ENCODE measurements at places on chromosomes 4 and X. TPM values are rescaled to one million over a fixed set of nuclear protein-coding genes. Genes with fewer than 3 reads are reported as not detected.

DNA sequence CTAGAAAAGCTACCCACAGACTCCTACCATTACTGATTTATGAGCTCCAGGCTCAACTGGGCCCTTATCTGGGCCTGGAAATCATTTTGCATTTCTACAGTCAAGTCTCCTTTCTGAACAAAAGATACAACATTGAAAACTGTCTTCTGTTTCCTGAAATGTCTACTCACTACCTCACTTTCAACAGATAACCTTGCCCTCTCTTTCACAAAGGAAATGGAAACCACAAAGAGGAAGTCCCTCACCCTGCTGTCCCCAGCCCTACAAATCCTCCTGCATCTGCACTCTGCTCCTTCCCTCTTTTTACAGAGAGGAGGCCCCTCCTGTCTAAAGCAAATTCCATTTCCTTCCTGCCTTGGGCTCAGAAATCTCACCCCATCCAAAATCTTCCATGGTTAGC lies 24.8 kb upstream of the CYBB start:
- DNase-seq, result peak; percentile 30

DNA sequence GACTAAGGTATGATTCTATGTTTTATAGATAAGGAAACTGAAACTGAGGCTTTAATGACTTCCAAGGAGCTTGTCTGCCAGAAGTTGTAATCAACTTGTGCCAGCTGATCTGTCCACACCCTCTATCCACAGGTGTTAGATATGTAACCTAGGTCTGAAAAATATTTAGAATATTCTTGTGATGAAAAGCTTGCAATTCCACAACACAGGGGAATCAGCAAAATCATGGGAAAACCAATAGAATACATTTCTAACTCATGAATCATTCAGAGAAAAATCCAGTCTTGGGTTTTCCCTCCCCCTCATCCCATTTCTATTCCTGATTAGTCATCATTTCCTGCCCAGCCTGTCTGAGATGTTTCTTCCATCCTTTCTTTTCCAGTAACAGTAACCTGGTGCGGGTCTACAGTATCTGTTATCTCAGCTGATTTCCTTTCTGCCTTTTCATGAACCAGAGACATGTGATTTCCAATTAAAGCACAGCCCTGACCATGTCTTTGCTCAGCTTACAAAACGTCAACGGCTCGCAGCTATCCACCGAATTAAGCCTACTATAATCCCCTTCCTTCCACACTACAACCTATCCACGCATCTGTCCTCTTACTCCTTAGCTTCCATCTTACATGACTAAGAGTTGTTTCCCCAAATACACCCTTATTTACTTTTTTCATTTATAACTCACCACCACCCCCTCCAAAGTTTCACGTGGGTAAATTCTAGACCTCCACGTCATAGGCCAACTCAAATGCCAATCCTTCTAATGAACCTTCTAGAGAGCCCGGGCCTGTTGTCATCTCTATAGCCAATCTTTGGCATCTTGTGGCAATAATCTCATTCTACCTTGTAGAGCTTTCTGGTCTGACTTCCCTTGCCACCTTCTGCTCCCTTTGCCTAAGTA lies 961 bp upstream of the NOCT start:
- DNase-seq, result peak; percentile 65

GRCh38 chrX:129785160-129785947 lies 5.6 kb downstream of the SASH3 start:
- DNase-seq, result no peak

GRCh38 chrX:40012868-40013265 lies 84.9 kb downstream of the BCOR start:
- peak; percentile 43 for DNase-seq

DNA sequence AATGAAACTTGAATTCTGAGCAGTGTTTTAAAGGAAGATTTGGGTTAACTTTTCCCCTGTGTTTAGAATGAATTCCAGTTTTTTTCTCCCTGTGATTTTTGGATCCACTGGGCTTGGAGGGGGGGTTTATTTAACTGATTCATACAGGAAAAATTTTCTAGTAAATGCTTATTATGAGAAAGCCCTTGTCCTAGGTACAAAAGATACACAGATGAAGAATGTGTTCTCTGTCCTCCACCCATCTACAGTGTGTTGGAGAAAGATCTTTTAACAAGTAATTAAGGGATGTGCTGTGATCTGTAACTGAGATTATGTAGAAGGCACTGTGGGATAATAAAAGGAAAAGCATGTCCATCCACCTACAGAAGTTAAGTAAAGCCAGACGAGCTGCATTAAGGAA lies 103.9 kb downstream of the STIM2 start:
- DNase-seq, result no peak

DNA sequence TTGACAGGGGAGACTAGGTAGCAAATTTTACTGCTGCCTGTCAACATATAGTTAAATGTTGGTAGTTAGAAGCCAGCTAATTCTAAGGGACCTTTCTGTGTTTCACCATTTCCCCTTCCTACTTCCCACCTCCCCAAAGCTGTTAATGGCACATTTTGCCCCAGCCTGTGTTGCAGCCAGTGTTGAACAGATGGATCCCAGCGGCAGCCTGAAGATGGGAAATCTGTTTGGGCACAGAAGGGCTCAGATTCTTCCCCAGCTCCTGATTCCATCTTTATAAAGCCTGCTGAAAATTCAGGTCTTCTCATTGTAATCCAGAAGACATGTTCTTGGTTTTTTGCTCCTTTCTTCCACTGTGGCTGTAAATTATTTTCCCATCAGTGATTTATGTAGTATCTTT lies 89.0 kb downstream of the SPRY1 start:
- no peak for DNase-seq

GRCh38 chr4:158807691-158808090 lies 38.9 kb downstream of the FNIP2 start:
- DNase-seq, result no peak

- peak; percentile 49 for DNase-seq
These were observed 569 bp downstream of the CXCR3 start for GRCh38 chrX:71617742-71618141.

DNA sequence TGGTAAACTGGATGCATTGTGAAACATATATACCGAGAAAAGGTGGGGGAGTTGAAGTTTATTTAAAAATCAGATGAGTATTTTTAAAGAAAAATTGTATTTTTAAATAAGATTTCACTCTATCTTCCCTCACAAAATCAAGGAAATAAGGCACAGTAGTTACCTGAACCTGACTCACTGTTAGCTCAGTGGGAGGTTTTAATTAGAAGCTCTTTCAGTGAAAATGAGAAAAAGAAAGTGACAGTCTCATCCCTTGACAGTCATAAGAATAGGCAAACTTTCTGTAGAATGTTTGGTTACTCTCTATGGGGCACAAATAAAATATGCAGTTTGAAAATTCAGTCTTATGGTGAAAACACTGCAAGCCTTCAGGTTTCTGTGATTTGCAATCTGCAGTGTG lies 49.7 kb downstream of the GRXCR1 start:
- DNase-seq, result no peak

GRCh38 chr4:66095065-66095464 lies 424.8 kb upstream of the EPHA5 start:
- no peak for DNase-seq

- DNase-seq, result no peak
These were observed 9.3 kb upstream of the CPE start for GRCh38 chr4:165369522-165369921.

GRCh38 chr4:96379524-96379923 lies 539.6 kb downstream of the PDHA2 start:
- DNase-seq, result no peak

DNA sequence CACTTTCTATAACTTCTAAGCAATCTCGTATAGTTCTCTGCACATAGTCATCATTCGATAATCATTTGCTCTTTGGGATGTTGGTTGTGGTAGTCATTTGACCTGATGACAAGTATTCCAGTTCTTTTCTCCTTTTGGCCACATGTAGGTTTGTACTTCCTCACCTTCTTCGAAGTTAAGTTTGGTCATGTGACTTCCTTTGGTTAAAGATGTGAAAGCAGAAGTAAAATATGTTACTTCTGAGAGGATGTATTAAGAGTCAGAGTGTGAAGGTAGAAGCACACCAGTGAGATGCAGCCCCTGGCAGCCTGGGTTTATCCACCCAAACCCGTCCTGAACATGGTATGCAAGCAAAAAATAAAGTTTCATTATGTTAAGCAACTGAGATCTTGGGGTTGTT lies 48.9 kb upstream of the ZNF518B start:
- DNase-seq, result no peak

- DNase-seq, result no peak
These were observed 93.7 kb upstream of the DHRSX start for GRCh38 chrX:2594491-2594890.

DNA sequence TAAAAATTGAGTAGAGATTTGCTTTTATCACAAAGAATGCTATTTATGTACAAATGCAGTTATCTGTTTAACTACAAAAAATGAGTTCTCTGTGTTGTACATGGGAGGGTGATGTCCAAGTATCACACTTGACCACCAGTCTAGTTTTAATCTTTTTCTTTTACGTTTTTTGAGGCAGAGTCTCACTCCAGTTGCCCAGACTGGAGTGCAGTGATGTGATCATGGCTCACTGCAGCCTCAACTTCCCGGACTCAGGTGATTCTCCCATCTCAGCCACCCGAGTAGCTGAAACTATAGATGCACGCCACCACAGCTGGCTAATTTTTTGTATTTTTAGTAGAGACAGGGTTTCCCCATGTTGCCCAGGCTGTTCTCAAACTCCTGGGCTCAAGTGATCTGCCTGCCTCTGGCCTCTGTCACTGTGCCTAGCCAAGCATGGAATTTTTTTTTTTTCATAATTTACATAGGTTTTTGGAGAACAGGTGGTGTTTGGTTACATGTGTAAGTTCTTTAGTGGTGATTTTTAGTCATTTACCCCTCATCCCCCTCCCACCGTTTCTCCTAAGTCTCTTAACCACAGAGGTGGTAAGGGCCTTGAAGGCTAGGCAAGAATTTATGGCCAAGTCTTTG lies 47.9 kb upstream of the RPA4 start:
- no peak for DNase-seq

DNA sequence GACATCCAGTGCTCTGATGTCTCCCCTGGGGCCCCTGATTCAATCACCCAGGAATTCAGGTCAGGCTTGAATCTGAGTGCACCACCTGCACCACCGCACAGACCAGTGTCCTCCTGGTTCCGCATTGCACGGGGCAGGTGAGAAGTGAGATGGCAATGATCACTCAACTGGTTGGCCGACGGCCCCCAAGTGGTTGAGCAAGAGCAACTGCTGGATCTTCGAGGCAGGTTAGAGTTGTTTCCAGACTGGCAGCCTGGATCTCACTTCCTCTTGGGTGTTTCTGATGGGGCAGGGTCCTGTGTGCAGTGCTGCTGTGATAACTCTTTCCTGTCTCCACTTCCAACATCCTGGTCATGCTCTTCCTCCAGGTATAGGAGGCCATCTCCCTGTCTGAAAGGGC lies 50.4 kb downstream of the C4orf50 start:
- no peak for DNase-seq

DNA sequence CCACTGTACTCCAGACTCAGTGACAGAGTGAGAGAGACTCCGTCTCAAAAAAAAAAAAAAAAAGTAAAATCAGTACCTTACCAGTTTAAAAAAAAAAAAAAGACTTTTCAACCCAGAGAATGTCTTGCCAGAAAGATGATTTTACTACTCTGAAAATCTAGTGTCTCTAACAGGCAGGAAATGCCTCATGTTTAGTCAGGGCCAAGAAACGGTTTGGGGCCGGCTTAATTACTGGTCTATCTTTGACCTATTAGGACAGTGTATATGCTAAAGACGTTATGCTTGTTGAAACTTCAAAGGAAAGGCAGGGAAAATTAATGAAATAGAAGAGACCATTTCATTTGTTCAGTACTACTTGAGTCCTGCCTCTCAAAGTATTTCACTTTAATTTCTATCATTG lies 9.9 kb downstream of the BEND4 start:
- no peak for DNase-seq

GRCh38 chr4:1241936-1242505 lies 6.9 kb downstream of the CTBP1 start:
- DNase-seq, result no peak

- no peak for DNase-seq
These were observed 1654.2 kb downstream of the PCDH19 start for GRCh38 chrX:98755912-98756311.

GRCh38 chrX:18098763-18099162 lies 121.9 kb downstream of the BEND2 start:
- no peak for DNase-seq

DNA sequence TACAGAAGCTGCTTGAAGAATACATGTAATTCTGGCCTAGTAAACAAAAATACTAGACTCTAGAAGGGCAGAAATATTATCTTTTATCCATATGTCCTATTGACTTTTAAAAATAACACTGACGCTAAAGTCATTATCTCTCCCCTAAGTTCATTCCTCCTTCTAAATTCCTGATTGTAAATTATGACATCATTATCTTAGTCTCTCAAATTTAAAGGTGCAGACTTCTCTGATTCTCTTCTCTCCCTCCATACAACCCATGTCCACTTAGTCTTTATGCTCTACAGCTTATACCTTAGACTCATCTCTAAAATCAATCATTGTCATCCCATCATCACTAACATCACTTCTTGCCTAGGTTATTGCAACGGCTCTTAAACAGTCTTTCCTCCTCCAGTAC lies 327.9 kb upstream of the GRIA3 start:
- DNase-seq, result no peak

DNA sequence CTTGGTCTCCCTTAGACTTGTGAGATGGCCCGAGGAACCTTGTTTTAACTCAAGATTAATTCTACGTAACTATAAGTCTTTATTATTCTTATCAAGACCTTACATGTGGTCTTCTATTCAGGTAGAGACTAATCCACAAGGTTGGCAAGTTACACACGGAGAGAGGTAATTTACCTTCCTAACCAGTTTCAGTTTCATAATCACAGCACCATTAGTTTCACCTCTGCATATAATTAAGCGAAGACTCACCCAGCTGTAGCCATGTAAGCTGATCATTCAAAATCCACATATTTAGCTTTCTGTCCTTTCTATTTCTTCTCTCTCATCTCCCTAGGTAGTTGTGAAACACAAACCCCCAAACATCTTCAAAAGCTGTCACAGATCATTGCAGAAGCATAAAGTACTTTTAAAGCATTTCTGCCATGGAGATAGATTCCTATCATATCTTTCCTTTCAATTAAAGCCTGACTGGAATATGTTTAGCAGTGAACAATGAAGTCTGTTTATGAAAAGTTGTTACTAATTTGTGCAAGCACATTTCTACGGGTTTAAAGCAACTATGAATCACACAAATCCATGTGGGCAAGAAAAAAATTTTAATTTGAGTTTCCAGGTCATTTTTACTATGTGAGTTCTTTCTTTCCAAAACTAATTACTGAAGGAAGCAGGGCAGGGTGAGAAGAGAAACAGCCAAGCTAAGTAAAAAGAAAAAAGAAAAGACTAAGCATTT lies 78.5 kb downstream of the BTC start:
- DNase-seq, result no peak

CT45A10 gene
- total RNA-seq, result not detected

TLL1 gene
- total RNA-seq, result not detected

RHOH gene
- 121 TPM for total RNA-seq

MAGEA10 gene
- not detected for total RNA-seq

MBNL3 gene
- total RNA-seq, result 19.8 TPM

TKTL2 gene
- total RNA-seq, result not detected

OR13H1 gene
- not detected for total RNA-seq

TMEM144 gene
- not detected for total RNA-seq

TEX13C gene
- not detected for total RNA-seq

F8A3 gene
- 12.8 TPM for total RNA-seq

UCP1 gene
- total RNA-seq, result not detected

GAGE12H gene
- total RNA-seq, result not detected

NALF2 gene
- 0.13 TPM for total RNA-seq

UBE2D3 gene
- 410 TPM for total RNA-seq

ABLIM2 gene
- total RNA-seq, result 0.32 TPM

NFXL1 gene
- 14.0 TPM for total RNA-seq

GRIA2 gene
- total RNA-seq, result not detected

Data from activated CD8-positive, alpha-beta T cell treated with anti-CD3 and anti-CD28 coated beads for 36 hours (primary cell).